NCI-H2171 (cell line): ENCODE measurements at places on chromosomes 2 and 18.
A peak's percentile ranks its signal among the peaks of the same experiment; 100 is the strongest.

DNA sequence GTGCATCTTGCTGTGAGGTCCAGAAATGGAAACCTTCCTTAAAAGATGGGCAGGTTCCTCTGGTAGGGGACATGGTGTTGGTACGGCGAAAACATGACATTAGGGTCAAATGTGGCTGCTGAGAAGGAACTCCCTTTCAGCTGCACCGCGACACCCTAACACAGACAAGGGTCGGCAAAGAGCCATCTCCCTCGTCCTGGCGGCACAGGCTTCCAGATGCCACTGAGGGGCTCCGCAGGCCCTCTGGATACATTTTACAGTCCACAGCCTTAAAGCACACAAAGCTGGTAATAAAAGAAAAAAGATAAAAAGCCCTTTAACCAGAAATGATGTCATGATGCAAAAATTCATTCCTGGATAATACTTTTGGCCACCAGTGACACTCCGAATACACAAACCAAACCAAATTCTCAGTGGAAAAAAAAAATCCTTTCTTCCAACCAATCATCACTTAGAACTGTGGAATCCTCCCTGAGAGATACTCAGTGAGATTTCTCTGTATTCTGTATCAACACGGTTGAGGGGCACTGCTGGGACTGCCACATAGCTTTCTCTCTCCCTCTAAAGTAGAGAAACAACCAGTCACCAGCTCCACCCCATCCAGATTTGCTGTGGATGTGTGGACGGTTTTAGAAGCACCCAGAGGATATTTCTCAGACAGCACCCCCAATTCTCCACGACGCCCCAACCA is 174.8 kb downstream of the HDAC4 start:
- DNase-seq = no peak

DNA sequence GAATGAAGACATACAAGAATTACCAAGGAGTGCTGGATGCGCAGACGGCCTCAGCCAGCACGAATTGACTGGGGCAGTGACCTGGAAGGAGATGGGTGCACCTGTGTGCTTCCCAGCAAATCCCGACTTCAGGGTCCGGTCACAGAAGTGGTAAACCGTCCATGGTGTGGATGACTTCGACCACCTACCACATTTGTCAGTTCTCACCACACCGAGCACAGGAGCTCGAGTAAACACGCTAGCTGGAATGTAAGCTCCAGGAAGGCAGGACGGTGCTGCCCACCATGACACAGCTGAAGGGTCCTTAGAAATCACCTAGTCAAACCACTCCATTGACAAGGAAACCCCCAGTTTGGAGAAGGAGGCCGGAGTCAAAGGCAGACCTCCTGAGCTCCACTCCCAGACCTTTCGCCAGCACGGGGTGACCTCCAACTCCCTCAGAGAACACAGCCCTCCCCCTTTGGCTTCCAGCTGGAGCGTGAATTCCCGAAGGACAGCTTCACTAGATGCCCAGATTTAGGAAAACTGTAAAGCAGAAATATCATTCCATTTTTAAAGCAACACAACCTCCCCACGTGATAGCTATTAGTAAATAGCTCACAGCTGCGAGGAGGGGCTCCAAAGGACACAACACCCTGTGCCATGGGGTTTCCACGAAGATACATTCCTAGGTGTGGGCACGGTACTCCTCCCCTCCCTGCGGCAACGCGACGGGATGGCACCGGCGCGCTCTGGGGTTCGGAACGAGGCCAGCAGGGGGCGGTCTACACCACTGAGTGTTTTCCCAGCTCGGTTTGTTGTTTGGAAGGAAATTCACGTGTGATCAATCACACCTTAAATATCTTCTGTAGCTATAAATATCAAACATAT is 34.1 kb upstream of the GNAL start:
- no peak for DNase-seq

GRCh38 chr2:12251121-12251520 is 465.6 kb upstream of the TRIB2 start:
- DNase-seq = no peak

GRCh38 chr2:54348646-54349045 is 92.6 kb upstream of the TSPYL6 start:
- no peak for DNase-seq

GRCh38 chr2:211976076-211976475 is 562.5 kb downstream of the ERBB4 start:
- DNase-seq = no peak

DNA sequence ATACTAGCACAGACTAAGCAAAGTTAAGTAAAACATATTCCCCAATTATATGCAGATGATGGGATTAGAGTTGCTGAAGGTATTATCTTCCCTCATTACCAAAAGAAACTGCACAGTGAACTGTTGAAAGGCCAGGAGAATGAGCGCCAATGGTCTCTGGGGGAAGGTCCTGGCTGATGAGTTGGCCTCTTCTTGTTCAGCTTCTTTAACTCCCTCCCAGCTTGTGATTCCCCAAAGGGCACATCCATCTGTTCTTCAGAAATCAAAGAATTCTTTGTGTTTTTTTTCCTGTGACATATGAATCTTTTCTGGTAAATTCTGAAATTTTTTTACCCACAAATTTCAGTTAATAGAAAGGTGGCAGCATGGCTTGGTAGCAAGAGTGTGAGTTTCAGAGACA is 667.6 kb downstream of the CNTNAP5 start:
- DNase-seq = peak; percentile 73

DNA sequence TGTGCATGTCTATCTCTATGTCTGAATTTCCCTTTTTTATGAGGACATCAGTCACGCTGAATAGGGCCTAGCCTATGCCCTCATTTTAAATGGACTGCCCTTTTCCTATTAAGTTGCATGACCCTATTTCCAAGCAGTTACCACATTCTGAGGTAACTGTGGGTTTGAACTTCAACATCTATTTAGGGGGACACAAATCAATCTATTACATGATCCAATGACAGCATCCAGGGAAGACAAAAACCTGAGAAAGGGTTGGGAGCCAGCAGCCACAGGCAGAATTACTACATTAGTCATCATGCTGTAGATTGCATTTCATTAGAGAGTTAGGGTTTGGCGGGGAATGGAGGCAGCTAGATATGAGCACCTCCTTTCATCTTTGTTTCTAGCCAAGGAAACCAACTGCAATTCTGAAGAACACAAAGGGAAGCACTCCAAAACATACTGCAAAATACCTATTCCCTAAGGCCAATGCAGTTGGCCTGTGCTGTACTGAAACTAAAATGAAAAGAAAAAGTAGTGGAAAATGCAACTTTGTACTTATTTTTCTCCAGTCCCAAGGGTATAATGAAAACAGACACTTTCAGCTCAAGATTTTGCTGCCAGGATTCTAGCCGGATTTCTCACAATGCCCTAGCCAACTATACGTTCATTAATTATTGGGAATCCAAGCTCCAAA is 40.4 kb upstream of the C1D start:
- no peak for DNase-seq

DNA sequence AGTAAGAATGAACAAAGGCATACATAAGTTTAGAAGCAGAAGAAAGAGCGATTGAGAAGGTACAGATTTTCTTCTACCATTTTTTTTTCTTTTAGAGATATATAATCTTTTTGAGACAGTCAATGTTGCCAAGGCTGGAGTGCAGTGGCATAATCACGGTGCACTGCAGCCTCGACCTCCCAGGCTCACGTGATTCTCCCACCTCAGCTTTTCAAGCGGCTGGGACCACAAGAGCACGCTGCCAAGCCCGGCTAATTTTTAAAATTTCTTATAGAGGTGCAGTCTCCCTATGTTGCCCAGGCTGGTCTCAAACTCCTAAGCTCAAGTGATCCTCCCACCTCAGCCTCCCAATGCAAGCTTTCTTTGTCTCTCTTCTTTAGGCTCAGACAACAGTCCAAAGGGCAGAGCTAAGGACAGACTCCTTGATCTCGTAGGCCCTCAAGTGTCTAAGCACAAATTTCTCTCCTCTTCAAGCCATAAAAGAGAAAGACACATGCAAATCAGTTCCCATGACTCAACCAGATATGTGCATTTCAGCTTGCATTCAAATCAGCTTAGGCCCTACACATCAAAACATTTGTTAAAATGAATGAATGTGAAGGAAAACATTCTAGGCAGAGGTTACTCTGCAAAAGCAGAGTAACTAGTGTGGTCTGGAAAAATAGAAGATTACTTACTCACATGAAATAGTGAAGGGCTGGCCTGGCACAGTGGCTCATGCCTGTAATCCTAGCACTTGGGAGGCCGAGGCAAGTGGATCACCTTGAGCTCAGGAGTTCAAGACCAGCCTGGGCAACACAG is 18.0 kb downstream of the ITSN2 start:
- no peak for DNase-seq

- no peak for DNase-seq
Observed at GRCh38 chr2:172087207-172087779, 2.0 kb downstream of the DLX1 start.

DNA sequence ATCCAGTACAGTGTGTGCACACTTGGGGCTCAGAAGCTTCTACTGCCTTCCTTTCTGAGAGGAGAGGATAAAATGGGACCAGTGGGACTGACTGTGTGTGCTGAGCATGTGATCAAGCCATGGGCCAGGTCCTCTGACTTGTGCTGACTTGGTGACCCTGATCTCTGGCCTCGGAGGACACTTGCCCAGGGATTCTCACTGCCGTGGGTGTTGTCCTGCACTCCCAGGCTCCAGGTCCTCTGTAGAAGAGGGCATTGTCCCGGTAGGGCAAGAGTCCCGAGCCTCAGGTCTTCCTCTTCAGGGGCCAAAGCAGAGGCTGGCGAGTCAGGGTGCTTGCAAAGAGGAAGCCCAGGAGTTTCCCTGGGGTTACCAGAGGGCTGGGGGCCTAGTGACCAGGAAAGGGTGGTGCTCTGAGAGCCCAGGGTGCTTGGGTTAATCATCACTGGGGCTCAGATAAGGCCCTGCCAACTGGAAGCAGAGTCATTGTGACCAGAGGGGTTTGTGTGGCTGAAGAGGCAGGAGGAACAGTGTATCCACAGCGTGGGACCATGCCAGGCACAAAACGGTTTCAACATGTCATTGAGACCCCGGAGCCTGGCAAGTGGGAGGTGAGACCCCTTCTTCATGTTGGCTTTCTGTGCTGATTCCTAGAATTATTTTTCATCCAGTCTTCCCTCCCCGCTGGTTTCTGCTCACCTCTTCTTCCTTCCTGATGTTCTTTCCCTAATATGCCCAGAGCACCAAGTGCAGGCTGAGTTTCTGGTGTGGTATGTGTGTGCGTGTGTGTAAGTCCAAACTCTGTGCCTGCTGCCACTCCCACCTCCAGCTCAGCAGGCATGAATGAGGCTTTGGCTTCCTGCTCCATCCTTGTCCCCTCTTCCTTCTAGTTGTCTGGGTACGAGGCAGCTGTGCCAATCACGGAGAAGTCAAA is at the start of gene GCKR:
Gene GCKR, plus strand, starts transcription at position 483 of the 931 bp plus-strand sequence. Its CDS starts 66 bp downstream, at position 549.
- DNase-seq = no peak

DNA sequence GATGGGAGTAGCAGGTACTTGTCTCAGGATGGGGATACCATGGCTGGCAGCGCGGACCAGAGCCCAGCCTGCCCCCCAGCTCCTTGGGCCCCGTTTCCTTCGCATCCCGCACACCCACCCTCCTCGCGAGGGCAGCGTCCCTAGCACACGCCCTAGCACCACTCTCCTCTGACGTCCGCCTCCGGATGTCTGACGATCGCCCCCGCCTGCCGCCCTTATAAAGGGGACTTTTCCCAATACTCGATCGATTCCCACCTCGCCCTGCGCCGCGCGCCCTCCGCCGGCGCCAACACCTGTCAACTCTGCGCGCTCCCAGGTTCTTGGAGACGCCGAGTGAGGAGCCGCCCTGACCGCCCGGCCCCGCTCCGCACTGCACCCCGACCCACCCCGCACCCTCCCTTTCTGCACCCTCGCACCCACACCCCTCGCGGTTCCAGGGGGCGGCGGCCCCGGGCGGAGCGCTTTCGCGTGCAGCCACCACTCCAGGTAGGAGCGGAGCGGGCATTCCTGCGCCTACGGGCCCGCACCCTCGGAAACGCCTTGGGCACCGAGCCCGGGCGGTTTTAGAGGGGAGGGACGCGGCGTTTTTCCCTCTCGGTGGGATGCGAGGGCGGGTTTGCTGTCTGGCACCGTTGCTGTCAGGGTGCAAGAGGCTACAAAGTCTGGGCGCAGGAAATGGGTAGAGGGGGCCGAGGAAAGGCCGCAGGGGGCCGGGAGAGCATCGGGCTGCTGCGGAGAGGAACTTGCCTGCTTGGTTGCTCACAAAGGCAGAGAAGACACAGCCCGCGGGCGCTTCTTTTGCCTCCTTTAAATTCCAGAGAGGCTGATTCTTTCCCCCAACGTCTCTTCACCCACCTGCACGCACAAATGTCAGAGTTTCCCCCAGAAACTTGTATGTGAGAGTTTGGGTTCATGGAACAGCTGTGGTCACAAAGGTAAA is at the start of gene SLC5A7:
Gene SLC5A7, plus strand, starts transcription at position 247 of the 940 bp plus-strand sequence. CDS start 1,632 bp downstream, outside the sequence.
- peak; percentile 6 for DNase-seq

GRCh38 chr2:131584940-131585339 is 57.3 kb downstream of the CCDC74A start:
- DNase-seq = no peak

GRCh38 chr18:42082415-42083234 is 127.6 kb downstream of the PIK3C3 start:
- no peak for DNase-seq

DNA sequence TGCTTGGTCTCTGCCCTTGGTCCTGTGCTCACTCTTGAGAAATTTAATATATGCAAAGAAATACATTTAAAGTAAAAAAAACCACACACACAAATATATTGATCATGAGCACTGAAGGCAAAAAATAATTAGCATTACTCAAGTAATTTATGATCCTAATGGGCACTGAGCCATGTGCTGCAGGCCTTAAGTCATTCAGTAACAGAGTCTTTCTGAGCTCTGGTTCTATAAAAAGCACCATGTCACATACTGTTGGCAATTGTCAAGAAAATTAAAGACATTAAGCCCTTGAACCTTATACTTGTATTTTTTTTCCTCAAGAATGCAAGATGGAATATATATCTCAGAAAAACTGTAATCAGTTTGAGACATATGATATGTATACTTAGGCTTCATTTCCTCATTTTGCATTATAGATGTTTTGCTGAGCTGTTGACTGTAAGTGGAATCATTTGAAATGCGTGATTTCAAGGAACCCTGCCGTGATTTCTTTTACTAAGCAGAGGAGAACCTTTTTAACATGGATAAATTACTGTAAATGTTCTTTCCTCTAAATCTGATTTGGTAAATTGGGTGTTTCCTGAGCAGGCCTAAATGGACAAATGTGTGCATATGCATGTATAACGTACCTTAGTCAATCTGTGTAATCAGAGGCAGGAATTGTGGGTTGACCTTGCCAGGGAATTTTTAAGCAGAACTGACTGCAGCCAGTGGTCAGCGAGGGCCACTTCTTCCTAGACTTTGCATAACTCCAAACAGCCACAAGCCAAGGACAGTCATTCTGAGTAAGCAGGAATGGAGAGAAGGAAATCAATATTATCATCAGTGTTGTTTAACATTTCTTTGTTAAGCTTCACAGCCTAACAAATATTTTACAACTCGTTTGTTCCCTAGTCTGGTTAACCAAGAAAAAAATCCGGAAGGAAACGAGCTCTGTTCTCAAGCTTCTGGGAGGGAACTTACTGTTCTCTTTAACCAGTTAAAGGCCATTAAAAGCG is 191.5 kb upstream of the ATP5MC3 start:
- DNase-seq = no peak

DNA sequence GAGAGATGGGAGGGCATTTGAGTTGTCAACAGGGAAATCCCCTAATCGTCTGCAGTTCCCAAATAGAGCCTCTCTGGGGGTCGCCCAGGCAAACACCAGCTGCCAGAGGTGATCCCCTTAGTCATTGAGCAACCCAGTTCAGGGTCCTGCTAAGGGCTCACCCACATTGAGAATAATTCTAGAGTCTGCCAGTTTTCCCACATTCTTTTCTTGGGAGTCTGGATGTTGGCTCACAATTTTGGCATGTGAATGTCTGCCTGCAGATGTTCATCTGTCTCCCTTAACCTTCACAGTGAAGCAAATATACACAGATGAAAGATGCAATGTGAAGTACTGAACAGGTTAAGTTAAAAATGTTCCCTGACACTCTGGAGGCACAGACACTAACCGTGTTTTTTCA is 11.4 kb upstream of the SMIM21 start:
- no peak for DNase-seq

- peak; percentile 84 for DNase-seq
Observed at GRCh38 chr2:149017116-149017985, 21.1 kb upstream of the LYPD6B start.
